ENCODE measurements at places on chromosomes 3 and 15.

- H3K4me3 ChIP-seq = no peak overlapping the region
- no peak overlapping the region for H3K27ac ChIP-seq
- no peak for DNase-seq
- no peaks in the 10 kb centered on the region for H3K36me3 ChIP-seq
- H3K27me3 ChIP-seq = no peaks in the 10 kb centered on the region
These were observed 178.6 kb upstream of the TRIM42 start for GRCh38 chr3:140499114-140499757.

DNA sequence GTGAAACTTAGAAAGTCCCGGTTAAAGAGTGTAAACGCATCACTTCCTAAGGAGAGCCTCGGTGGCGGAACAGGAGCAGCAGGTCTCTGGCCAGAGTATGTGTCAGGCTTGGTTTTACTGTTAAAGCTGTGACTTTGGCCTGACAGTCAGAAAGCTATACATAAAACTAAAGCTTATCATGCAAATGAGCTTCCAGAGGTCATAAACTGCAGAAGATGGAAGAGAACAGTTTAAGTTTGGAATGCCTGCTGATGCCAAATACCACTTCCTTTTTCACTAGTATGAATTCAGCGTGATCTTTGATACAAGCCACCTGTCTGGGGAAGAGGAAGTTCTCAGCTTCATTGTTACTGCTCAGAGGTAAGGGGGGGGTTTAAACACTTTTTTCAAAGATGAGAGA, 125.1 kb upstream of the CTDSPL start:
- no peak for DNase-seq
- no peaks in the 10 kb centered on the region for H3K36me3 ChIP-seq
- no peak overlapping the region for H3K27ac ChIP-seq
- H3K27me3 ChIP-seq = no peaks in the 10 kb centered on the region
- no peaks in the 10 kb centered on the region for H3K4me1 ChIP-seq
- no peak overlapping the region for H3K4me3 ChIP-seq

- no peaks in the 10 kb centered on the region for H3K27me3 ChIP-seq
- no peaks in the 10 kb centered on the region for H3K36me3 ChIP-seq
- no peak overlapping the region for H3K4me3 ChIP-seq
- H3K27ac ChIP-seq = no peak overlapping the region
These were observed 16.9 kb downstream of the TTBK2 start for GRCh38 chr15:42903388-42904324.

GRCh38 chr15:83339396-83339795, 54.9 kb upstream of the BNC1 start:
- no peaks in the 10 kb centered on the region for H3K36me3 ChIP-seq
- DNase-seq = no peak
- no peak overlapping the region for H3K4me3 ChIP-seq
- H3K27ac ChIP-seq = no peak overlapping the region

GRCh38 chr15:80934761-80935221, 54.8 kb downstream of the MESD start:
- no peak overlapping the region for H3K27ac ChIP-seq
- H3K4me3 ChIP-seq = no peak overlapping the region

DNA sequence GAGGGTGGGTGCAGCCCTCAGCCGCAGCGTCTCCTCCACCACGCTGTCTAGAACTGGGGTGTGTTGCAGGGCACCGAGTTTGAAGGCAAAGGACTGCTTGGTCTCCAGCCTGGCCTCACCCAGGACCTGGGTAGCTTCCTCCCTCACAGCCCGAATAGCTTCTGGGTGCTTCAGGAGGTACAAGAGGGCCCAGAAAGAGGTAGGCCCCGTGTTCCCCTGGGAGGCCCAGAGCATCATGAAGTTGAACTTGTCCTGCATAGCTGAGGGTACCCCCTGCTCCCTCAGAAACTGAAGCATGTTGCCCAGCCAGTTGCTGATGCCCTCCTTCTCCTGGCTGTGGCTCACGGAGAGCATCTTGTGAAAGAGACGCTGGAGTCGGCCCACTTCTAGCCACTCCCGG, 930 bp downstream of the CYP8B1 start:
- no peaks in the 10 kb centered on the region for H3K27me3 ChIP-seq
- DNase-seq = no peak
- H3K4me3 ChIP-seq = no peak overlapping the region
- no peaks in the 10 kb centered on the region for H3K36me3 ChIP-seq
- H3K4me1 ChIP-seq = no peaks in the 10 kb centered on the region

- peaks cover 3% of the 10 kb centered on the region for H3K4me1 ChIP-seq
- no peaks in the 10 kb centered on the region for H3K36me3 ChIP-seq
- no peak overlapping the region for H3K27ac ChIP-seq
- H3K27me3 ChIP-seq = no peaks in the 10 kb centered on the region
- peak; percentile 76 for DNase-seq
- H3K4me3 ChIP-seq = no peak overlapping the region
These were observed 32.8 kb downstream of the ZNF589 start for GRCh38 chr3:48273594-48274211.

GRCh38 chr3:41854956-41855355, 106.9 kb downstream of the ULK4 start:
- no peaks in the 10 kb centered on the region for H3K27me3 ChIP-seq
- H3K27ac ChIP-seq = no peak overlapping the region
- no peaks in the 10 kb centered on the region for H3K4me1 ChIP-seq

- no peaks in the 10 kb centered on the region for H3K27me3 ChIP-seq
- peaks cover 13% of the 10 kb centered on the region for H3K36me3 ChIP-seq
- H3K4me1 ChIP-seq = no peaks in the 10 kb centered on the region
- no peak overlapping the region for H3K4me3 ChIP-seq
- H3K27ac ChIP-seq = no peak overlapping the region
- no peak for DNase-seq
These were observed 15.3 kb upstream of the EBLN2 start for GRCh38 chr3:73046195-73046594.

DNA sequence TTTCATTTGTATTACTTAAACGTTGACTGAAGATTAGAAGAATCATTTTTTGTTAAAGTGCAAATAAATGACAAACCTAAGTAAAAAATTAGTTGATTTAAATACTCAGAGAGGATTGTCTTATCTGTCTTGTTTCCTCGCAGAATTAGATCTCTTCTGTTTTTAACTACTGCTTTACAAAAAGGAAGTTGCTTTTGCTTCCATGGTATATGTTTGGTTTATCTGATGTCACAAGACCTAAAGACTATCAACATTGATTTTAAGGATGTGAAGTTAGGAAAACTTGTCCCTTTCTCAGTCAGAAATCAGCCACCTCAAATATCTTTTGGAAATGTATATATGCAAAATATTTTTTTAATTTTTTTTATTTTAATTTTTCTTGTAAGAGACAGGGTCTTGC, 28.7 kb downstream of the GPR171 start:
- no peak overlapping the region for H3K4me3 ChIP-seq
- no peaks in the 10 kb centered on the region for H3K36me3 ChIP-seq
- DNase-seq = no peak
- no peaks in the 10 kb centered on the region for H3K27me3 ChIP-seq

GRCh38 chr15:85690561-85691231, 104.0 kb downstream of the KLHL25 start:
- H3K36me3 ChIP-seq = no peaks in the 10 kb centered on the region
- H3K27ac ChIP-seq = peak overlapping the region; percentile 72
- no peaks in the 10 kb centered on the region for H3K27me3 ChIP-seq
- no peaks in the 10 kb centered on the region for H3K4me1 ChIP-seq
- DNase-seq = no peak
- H3K4me3 ChIP-seq = peak overlapping the region; percentile 35

- no peak for DNase-seq
- H3K27me3 ChIP-seq = no peaks in the 10 kb centered on the region
- no peaks in the 10 kb centered on the region for H3K36me3 ChIP-seq
- no peaks in the 10 kb centered on the region for H3K4me1 ChIP-seq
These were observed 29.9 kb upstream of the ST3GAL6 start for GRCh38 chr3:98733053-98733811.

DNA sequence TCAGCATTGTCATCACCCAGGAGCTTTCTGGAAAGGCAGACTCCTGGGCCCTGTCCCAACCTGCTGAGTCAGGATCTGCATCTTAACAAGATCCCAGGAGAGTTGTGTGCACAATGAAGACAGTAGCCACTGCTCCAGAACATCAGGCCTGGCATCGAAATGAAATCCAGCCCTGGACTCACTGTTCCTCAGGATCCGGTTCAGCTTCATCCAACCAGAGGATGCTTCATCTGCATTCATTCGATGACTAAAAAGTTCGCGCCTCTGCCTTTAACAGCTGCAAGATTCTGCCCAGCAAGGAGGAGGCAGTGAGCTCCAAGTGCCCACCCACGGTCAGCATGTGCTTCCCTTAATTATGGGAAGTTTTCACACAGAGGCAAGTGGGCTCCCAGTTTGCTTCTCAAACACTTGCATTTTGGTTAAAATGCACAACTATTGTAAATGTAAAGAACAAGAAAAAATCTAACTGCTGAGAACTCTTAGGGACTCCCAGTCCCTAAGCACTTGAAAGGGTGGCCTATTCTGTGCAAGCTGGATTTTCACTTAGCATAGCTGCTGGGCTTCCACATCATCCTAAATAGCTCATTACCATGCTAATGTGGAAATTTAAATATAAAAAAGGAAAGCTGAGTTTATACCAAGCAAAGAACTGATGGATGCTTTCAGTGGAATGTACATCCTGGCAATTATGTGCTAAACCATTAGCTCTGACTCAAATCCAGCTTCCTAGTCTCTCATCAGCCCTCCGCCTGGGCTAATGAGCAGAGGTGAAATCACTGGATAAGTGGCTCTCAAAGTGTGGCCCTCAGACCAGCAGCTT, 25.5 kb upstream of the ESYT3 start:
- H3K27ac ChIP-seq = no peak overlapping the region
- no peaks in the 10 kb centered on the region for H3K4me1 ChIP-seq
- H3K27me3 ChIP-seq = no peaks in the 10 kb centered on the region
- DNase-seq = no peak

- peak overlapping the region; percentile 73 for H3K27ac ChIP-seq
- no peak for DNase-seq
- H3K4me1 ChIP-seq = no peaks in the 10 kb centered on the region
- H3K36me3 ChIP-seq = no peaks in the 10 kb centered on the region
These were observed 6.2 kb upstream of the MAP1A start for GRCh38 chr15:43511012-43511885.

- no peaks in the 10 kb centered on the region for H3K36me3 ChIP-seq
- DNase-seq = no peak
- no peaks in the 10 kb centered on the region for H3K27me3 ChIP-seq
- no peak overlapping the region for H3K4me3 ChIP-seq
- H3K4me1 ChIP-seq = no peaks in the 10 kb centered on the region
These were observed 156.5 kb downstream of the CHDH start for GRCh38 chr3:53689681-53690080.

DNA sequence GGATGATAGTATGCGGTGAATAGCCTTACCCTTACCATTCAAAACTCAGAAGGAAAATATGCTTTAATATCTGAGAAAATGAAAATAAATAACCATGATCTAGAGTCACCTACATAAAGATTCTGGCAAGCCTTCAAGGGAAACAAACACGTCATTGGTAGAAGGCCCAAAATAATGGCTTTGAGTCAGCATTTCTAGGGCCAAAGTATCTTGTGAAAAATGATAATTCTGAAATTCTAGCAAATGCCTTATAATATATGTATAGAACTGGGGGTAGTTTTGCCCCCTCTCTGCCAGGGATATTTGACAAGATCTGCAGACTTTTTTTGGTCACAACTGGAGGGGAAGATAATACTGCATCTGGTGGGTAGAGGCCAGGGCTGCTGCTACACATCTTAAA, 15.4 kb downstream of the PLSCR1 start:
- H3K36me3 ChIP-seq = peaks cover 49% of the 10 kb centered on the region
- H3K27me3 ChIP-seq = no peaks in the 10 kb centered on the region
- no peak overlapping the region for H3K27ac ChIP-seq
- no peaks in the 10 kb centered on the region for H3K4me1 ChIP-seq
- DNase-seq = no peak

DNA sequence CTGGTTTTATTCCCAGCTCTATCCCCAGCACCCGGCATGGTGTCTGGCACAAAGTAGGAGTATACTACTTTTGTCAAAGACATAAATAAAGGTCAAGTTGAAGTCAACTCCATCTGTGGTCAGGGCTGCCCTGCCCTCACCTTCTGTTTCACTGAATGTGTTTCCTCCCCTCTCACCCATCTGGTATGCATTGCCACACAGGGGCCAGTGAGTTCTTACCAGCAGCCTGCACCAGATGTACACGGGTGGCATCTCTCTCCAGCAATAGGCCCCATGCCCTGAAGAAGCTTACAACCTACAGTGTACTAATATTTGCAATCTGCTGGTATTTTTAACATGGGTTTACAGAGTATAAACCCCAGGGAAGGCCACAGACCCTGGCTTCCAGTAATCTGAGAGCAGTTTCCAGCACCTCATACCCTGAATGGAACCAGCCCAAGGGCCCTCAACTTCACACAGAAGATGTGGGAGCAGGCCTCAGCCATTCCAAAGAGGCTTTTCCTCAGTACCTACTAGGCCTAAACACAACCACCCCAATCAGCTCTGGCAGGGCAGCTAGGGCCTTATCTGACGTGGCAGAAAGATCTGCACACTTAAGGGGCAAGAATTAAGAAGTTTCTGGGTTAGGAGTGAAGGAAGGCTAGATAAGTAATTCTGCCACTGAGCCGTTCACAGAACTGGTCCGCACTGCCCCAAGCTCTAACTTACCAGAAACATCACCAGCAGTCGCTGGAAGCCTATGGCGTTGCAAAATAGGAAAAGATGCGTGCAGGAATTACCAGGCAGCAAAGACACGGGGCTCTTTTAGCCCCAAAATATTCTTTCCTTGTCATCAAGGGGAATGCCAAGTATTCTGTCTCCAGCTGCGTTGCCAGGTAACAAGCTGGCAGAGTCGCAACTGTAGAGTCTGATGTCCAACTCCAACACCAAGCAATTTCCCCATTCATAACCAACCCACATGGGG, 2.1 kb downstream of the IDH2 start:
- H3K27ac ChIP-seq = peak overlapping the region; percentile 93
- H3K4me3 ChIP-seq = no peak overlapping the region
- no peaks in the 10 kb centered on the region for H3K27me3 ChIP-seq
- no peak for DNase-seq
- peaks cover 62% of the 10 kb centered on the region for H3K4me1 ChIP-seq

DNA sequence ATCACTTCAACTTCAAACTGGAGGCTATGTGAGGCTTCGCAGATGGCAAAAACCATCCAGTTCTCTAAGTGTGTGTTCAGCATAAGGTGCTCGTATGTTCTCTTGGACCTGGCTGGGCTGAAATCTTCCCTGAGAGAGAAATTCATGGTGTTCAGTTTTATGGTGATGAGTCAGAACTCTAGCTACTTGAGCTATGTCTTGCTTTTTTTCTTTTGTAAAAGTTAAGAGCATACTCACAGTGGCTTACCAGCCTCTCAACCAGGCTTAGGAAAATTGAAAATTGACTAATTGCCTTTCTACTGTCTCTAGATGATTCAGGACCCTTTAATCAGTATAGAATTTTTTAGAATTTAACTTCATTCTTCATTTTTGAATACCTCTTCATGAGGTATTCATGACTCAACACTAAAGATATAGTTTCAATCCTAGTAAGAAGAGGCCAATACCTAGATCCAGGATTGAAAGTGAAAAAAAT, 617.5 kb downstream of the TBL1XR1 start:
- H3K4me3 ChIP-seq = no peak overlapping the region
- H3K36me3 ChIP-seq = no peaks in the 10 kb centered on the region
- H3K4me1 ChIP-seq = no peaks in the 10 kb centered on the region
- no peak overlapping the region for H3K27ac ChIP-seq
- no peaks in the 10 kb centered on the region for H3K27me3 ChIP-seq

- H3K36me3 ChIP-seq = no peaks in the 10 kb centered on the region
- H3K4me1 ChIP-seq = no peaks in the 10 kb centered on the region
- H3K27me3 ChIP-seq = no peaks in the 10 kb centered on the region
- no peak for DNase-seq
- no peak overlapping the region for H3K27ac ChIP-seq
- H3K4me3 ChIP-seq = no peak overlapping the region
These were observed 209.9 kb upstream of the CNTN3 start for GRCh38 chr3:74824366-74824765.

- H3K27ac ChIP-seq = no peak overlapping the region
- no peaks in the 10 kb centered on the region for H3K4me1 ChIP-seq
- H3K4me3 ChIP-seq = no peak overlapping the region
- DNase-seq = no peak
These were observed 274.4 kb downstream of the ADAMTSL3 start for GRCh38 chr15:83928392-83928734.
